ENCODE measurements at places on chromosomes 3 and 15.
A peak's percentile ranks its signal among the peaks of the same experiment; 100 is the strongest.

DNA sequence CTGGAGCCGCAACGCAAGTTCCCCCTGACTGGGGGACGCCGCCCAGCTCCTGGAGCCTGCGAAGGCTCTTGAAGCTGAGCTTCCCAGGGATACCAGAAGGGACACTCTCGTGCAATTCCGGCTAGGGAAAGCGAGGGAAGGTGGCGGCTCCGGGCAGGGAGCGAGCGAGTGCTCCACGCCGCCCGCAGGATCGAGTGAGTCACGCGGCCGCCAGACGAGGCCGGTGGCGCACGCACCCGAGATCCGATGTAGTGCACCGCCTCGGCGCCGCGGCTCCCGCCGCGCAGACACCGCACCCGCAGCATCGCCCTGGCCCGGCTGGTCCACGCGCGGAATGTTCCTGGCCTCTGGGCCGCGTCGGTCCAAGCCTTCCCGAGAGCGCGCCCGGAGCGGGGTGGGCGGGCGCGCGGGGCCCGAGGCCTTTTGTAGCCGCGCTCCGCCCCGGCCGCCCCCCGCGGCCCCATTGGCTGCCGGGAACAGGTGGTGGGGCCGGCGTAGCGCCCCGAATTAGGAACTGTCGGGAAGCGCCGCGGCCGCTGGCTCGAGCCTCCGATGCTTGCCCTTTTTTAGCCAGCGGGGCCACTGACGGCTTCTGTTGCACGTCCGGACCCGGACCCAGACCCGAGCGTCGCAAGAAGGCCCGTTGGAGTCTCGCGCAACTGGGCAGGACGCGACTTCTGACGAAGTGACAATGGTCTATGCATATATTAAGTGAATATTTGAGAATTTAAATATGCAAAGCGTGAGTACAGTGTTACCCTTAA is at the start of gene GATM:
Gene GATM (minus strand): TSS at position 396 of the 764 bp plus-strand sequence. CDS start 91 bp downstream, at position 305.
- DNase-seq: peak; percentile 36

DNA sequence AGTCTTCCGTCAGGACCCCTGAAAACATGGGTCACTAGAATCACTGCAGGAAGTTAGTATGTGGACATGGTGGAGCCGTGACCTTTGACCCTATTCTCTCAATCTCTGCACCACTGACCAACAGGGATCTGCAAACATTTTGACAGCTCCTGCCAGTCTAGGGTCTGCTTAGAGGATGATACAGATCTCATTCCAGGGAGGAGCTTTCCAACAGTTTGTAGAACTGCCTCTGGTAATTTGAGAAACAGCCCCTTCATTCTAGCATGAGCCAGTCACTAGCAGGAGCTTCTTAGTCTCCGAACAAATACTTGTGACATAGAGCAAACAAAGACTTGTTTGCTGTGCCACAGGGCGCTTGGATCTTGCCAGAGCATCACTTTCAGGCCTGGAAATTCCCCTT is 270.3 kb upstream of the CFAP20DC start:
- DNase-seq: no peak

DNA sequence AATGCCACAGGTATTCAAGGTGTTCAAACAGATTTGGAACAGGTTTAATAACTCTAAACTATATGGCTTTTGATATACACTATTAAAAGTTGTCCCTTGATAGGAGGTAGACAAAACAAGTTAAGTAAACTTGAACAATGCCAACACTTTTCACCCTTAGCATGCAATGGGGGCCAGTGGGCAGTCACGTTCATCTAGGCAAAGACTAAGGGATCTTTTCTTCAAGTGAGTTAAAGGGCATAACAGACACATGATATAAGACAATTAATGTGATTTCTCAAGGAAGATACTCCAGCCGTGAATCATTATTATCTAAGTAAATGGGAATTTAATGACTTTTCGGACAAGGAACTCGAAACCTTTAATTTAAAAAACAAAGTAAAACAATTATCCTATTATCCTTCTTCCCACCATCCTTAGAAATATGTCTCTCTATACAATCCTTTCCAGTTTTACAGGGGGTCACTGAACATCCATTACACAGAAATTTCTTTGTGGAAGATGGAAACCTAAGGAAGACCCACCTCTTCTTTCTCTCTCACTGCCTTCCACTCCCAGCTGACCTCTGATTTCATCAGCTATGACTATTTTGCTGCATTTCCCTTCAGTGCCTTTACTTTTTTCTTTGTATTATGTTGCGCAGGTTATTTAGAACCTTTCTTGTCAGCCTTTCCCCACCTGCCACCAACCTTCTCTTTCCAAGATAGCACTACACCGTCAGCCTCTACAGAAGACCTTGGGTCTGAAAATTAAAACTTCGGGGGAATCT is 1.5 kb downstream of the CLDN1 start:
- no peak for DNase-seq

DNA sequence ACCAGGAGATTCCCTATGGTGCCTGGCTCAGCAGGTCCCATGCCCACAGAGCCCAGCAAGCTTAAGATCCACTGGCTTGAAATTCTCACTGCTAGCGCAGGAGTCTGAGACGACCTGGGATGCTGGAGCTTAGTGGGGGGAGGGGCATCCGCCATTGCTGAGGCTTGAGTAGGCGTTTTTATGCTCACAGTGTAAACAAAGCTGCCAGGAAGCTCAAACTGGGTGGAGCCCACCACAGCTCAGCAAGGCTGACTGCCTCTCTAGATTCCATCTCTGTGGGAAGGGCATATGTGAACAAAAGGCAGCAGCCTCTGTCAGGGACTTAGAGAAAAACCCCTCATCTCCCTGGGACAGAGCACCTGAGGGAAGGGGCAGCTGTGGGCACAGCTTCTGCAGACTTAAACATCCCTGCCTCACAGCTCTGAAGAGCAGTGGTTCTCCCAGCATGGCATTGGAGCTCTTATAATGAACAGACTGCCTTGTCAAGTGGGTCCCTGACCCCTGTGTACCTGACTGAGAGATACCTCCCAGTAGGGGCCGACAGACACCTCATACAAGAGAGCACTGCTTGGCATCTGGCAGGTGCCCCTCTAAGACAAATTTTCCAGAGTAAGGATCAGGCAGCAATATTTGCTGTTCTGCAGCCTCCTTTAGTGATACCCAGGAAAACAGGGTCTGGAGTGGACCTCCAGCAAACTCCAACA is 231.5 kb upstream of the SETMAR start:
- DNase-seq: no peak

GRCh38 chr3:197586181-197586580 is 30.4 kb upstream of the BDH1 start:
- DNase-seq: no peak

DNA sequence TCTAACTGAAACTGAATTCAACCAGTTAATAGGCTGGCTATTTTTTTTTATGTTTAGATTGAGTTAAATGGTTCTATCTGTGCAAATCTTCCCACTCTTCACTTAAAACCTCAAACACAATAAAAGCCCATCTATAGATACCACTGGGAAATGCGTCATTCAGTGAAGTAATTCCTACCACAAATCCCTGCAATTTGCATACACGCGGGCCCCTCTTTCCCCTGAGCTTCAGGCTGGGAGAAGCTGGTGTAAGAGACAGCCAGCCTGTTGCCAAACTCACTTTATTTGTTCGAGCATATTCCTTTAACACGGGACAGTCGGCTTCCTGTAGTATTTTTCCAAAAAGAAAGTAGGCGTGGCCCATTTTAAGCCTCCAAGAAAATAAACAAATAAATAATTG is 26.0 kb upstream of the MCTP2 start:
- DNase-seq: no peak

GRCh38 chr3:2375376-2375775 is 276.7 kb downstream of the CNTN4 start:
- no peak for DNase-seq

GRCh38 chr15:48049736-48050135 is 71.1 kb upstream of the SLC24A5 start:
- DNase-seq: no peak

DNA sequence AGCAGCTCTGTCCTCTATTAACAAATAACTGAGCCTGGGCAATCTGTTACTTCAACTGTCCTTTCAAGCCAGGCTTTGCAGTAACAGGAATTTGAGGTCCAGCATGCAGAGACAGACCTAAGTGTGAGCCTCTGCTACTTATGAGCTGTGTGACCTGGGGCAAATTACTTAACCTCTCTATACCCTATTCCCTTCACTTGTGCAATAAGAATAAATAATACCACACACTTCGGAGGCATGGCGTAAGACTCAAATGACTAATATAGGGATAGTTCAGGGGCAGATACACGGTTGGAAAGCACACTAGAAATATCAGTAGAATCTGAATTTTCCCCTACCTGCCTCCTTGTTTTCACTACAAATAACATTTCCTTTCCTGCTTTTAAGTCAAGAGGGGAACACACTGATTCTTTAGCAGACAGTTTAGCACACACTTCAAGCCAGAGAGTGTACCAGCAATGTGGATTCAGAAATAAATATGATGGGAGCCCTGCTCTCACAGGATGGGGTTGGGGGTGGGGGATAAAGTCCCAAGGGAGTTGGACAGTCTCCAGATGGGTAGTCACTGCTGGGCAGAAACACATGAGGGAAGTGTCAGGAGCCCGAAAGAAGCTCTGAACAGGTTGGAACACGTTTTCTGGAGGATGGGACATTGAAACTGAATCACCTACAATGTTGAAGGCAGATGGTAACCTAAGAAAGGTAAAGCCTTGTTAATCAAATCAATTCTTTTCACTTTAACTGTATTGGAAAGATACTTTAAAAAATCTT is 61.8 kb upstream of the RBP1 start:
- no peak for DNase-seq

DNA sequence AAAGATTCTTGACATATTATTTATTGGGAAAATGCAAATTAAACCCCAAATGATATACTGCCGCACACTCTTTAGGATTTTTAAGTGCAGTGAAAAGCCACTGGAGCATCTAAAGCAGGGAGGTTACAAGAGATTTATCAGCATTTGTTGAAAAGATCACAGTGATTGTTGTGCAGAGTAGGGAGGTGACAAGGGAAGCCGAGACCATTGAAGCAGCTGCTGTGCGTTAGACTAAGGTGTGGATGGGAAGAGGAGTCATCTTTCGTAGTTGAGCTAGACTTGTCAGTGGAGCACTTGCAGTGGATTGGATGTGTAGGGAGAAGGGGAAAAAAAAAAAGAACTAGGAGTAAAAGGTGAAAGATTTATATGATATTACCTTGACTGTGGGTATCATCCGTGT is 854.6 kb downstream of the NTRK3 start:
- DNase-seq: no peak

DNA sequence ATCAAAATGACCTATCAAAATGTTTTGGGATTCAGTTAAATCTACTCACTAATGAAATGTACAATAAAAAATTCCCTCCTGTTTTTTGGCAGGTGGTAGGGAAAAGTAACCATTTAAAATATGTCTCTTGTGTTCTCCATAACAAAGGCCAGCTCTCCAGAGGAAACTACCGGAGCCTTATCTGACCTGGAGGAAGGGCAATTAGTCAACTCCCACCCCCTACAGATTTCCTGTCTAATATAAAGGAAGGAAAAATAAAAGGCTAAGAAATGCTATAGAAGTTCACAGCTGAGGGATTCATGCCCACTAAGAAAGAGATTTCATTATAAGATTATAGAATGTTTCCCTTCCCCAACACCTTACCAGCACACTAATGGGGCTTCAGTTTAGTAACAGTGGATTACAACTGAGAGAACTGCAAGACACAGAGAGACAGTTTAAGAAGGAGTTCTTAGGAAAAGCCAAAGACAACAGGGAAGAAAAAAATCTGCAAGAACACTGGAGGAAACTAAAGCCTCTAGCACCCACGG is 376.5 kb upstream of the KCNMB2 start:
- no peak for DNase-seq
